ENCODE measurements at places on chromosomes 3 and 15. TPM values are rescaled to one million over a fixed set of nuclear protein-coding genes. Genes with fewer than 3 reads are reported as not detected.

DNA sequence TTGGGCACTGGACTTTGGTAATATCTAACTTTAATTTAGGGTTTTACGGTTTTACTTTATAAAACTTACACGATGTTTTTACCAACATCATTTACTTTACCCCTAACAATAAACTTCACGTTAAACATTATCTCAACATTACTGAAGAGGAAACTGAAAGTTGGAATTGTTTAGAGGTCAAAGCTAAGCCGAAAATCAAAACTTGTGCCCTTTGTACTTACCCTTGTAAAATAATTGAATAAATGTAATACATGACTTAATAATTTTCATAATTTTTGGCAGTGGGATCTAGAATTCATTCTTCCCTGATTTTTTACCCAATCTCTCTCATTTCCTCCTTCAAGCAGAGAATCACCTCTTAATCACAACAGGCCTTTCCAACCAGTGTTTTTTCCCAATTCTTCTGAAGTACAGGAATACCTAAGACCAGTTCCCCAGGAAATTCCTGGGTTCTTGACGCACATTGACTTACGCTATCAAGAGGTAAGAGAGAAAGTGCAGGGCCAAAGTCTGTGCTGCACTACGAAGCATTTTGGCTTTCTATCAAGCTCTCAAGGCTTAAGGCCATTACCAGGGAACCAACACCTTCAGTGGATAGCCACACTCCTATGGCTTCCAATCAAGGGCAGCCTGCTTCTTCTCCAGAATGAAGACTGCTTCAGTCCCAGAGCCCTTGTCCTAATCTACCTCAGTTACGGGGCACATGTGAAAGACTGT, 11.9 kb upstream of the SEMA6D start:
- DNase-seq: no peak

- DNase-seq: no peak
Measured at GRCh38 chr3:48129921-48130320, 58.3 kb downstream of the CDC25A start.

GRCh38 chr15:63166219-63166618, 8.9 kb upstream of the RPS27L start:
- no peak for DNase-seq

DNA sequence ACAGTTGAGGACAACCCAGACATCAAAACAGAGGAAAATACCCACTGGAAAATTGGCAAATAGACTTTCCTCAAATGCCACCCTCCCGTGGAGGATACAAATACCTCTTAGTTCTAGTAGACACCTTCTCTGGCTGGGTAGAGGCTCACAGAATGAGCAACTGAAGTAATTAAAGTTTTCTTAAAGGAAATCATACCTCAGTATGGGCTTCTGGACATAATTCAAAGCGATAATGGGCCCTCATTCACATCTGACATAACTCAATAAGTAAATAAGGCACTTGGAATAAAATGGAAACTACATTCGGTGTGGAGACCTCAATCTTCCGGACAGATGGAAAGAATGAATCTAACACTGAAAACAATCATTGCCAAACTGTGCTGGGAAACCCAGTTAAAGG, 115.2 kb upstream of the PLCL2 start:
- no peak for DNase-seq

KLF15 gene
- total RNA-seq: 3.2 TPM

GRCh38 chr3:67719333-67719732, 64.9 kb upstream of the SUCLG2 start:
- no peak for DNase-seq

DNA sequence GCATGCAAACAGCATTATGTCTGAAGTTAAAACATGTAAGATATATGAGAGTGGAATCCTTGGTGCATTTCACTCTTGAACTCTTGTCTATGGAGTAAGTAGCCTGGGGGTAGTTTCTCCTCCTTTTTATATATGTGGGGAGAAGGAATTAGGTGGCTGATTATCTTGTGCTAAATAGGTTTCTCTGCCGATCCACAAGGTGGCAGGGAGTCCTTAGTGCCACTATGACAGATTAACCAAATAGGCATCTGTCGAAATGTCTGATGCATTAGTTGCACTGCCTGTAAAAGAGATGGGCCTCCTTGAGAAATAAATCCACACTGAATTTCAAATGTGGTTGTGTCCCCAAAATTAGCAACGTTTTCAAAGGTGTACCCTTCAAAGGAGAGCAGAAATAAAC, 170.1 kb downstream of the CNTN4 start:
- DNase-seq: no peak

- DNase-seq: no peak
Measured at GRCh38 chr3:40321818-40322217, 12.3 kb downstream of the EIF1B start.

GRCh38 chr3:59450946-59451763, 401.3 kb upstream of the CFAP20DC start:
- peak; percentile 2 for DNase-seq

PIGZ gene
- total RNA-seq: 1.9 TPM

DNA sequence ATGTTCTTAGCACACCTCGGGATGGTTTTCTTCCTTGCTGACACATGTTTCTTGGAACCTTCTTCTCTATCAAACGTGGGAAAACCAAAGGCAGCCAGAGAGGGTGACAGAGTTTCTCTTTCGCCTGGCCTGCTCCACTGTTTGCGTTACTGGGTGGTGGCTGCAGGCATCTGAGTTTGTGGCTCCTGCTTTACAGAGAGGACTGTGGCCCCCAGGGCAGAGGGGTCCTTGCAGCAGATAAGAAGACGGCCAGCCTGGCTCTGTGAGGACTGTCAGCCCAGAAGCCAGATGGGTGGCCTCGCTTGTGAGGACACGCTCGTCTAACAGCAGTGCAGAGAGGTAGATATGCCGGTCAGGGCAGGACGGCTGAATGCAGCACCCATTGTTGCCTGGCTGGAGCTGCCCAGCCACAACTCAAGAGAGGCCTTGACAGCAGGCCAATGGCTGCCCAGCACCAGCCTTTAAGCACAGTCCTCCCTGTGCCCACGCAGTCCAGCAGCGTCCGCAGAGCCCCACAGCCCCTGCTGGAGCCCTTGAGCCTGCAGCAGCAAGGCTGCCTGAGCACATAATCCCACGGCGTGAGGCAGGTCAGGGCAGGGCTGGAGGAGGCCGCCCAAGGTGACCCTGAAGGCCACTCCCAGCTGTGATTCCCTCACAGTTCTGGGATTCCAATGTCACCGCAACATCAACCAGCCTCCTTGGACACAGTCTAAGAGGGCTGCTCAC, 15.0 kb upstream of the SPTBN5 start:
- DNase-seq: no peak

DNA sequence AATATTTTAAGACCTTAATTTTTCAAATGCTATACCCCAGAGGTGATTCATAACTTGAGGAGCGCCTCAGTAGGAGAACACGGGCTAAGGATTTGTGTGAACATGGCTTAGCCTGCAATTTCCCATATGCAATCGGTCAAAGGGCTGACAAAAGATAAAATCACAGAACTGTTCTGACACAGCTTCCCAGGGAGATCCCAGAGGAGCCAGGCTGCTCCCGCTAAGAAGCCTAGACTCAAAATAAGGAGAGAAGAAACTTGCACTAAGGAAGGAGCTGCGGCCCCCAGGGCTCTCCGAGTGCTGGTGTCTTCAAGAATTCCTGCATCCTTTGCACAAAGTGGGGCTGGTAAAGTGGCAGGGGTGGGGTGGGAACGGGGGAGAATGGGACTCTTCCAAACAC, 106.3 kb upstream of the DLG1 start:
- no peak for DNase-seq

POLQ gene
- total RNA-seq: 10.1 TPM

- peak; percentile 85 for DNase-seq
Measured at GRCh38 chr3:157618075-157618760, 115.0 kb upstream of the VEPH1 start.

DNA sequence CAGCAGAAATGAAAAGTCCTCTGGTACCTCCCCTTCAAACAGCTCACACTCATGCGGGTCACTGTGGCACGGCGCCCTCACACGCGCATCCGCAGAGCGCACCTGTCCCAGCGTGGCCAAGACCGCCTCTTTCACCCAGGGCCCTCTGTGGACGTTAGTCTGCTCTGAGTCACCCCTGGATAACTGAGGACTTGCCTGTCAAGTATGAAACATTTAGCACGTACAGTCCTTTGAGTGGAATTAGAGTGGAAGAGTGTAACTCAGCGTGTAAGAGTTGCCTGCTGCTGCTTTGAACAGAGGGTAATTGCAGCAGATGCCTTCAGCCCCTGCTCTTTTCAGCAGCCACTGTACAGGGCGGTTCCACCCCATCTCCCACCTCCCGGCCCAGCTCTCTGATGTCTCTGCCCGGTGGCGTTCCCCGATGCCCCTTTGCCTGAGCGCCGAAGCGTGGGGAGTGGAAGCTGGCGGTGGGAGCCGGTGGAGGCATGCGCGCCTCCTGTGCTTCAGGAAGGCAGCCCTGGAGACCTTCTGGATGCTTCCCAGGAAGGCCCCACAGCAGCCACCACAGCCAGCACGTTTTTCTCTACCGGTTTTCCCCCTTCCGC, 23.0 kb downstream of the CPN2 start:
- DNase-seq: peak; percentile 55

DNA sequence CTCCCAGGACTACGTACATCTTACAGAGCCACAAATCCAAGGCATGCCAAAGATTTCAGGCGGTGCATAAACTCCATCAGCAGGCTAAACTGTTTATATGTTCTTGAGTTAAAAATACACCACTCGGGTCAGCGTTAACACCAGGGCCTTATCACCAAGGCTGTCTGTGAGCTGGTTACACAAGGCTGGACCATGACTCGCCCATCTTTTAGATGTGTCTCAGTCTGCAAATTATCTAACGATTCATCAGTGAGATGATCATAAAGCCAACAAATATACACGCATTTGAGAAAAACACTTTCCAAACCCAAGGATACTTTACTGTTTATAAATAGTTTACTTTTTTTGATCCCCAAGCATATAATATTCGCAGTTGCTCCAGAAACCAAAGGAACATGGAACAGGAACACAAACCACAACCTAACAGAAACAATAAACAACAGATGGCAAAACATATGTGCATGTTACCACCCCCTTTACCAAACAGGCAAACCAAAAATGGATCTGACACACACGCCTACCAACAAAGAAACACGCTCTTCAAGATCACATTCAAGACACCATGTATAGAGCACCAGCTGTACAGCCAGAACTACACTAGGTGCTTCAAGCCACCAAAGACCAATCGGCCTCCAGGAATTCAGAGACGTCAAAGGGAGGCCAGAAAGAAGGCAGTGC, 15.4 kb downstream of the LRIG1 start:
- peak; percentile 83 for DNase-seq

- no peak for DNase-seq
Measured at GRCh38 chr15:94722024-94722636, 490.8 kb downstream of the MCTP2 start.

- DNase-seq: no peak
Measured at GRCh38 chr15:51756482-51756881, 5.1 kb downstream of the TMOD2 start.

DNA sequence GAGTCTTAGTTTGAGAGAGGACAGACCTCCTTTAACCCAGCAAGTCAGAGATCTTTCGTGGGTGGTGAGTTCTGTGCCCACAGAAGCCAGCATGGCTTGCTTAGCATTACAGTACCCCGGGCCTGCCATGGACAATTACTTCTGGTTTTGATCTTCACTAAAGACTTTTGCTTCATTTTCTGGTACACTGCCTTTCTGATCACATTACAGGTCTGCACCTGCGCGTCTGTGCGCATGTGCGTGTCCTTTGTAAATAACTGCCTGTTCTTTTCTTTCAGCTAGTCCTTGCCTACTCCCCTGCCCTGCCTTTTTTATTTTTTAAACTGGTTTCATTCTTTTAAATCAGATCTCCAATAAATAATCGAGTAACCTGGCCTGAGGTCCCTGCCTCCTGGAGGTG, 57.1 kb upstream of the CMTM8 start:
- no peak for DNase-seq
